ENCODE measurements at places on chromosomes 3 and 15. TPM values are rescaled to one million over a fixed set of nuclear protein-coding genes. Genes with fewer than 3 reads are reported as not detected.

Gene GOLGA8G
- total RNA-seq: not detected

DNA sequence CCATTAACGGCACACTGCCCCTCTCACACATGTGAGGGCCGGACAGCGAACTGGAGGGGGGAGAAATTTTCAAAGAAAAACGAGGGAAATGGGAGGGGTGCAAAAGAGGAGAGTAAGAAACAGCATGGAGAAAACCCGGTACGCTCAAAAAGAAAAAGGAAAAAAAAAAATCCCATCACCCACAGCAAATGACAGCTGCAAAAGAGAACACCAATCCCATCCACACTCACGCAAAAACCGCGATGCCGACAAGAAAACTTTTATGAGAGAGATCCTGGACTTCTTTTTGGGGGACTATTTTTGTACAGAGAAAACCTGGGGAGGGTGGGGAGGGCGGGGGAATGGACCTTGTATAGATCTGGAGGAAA, 1.5 kb downstream of the SOX2 start:
- H3K36me3 ChIP-seq: no peaks in the 10 kb centered on the region
- H3K4me1 ChIP-seq: peaks cover 9% of the 10 kb centered on the region
- peaks cover 61% of the 10 kb centered on the region for H3K27me3 ChIP-seq

DNA sequence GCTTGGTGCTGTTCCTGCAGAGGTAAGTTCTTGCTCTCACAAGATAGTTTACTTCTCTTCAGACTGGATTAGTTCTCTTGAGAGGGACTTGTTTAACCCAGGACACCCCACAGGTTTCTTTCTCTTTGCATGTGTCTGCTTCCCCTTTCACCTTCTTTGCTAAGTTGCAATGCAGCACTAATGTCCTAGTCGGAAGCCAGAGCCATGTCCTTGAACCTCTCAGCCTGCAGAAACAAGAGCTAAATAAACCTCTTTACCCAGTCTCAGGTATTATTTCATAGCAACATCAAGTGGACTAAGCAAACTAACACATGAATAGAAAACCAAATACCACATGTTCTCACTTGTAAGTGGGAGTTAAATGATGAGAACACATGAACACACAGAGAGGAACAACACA, 915.2 kb downstream of the NSUN3 start:
- H3K27me3 ChIP-seq: no peaks in the 10 kb centered on the region
- DNase-seq: no peak
- no peak overlapping the region for H3K4me3 ChIP-seq

Gene SAMD7
- not detected for total RNA-seq

Gene ERICH6
- 0.68 TPM for total RNA-seq

- no peak for DNase-seq
- H3K4me1 ChIP-seq: peaks cover 12% of the 10 kb centered on the region
- no peak overlapping the region for H3K4me3 ChIP-seq
- no peaks in the 10 kb centered on the region for H3K36me3 ChIP-seq
- peaks cover 7% of the 10 kb centered on the region for H3K27me3 ChIP-seq
Measured at GRCh38 chr3:186663361-186664118, 2.3 kb upstream of the HRG start.
